Suprapubic skin (tissue), 4 donors: ENCODE measurements at places on chromosomes 7 and 10. TPM values are rescaled to one million over a fixed set of nuclear protein-coding genes. Genes with fewer than 3 reads are reported as not detected.

DNA sequence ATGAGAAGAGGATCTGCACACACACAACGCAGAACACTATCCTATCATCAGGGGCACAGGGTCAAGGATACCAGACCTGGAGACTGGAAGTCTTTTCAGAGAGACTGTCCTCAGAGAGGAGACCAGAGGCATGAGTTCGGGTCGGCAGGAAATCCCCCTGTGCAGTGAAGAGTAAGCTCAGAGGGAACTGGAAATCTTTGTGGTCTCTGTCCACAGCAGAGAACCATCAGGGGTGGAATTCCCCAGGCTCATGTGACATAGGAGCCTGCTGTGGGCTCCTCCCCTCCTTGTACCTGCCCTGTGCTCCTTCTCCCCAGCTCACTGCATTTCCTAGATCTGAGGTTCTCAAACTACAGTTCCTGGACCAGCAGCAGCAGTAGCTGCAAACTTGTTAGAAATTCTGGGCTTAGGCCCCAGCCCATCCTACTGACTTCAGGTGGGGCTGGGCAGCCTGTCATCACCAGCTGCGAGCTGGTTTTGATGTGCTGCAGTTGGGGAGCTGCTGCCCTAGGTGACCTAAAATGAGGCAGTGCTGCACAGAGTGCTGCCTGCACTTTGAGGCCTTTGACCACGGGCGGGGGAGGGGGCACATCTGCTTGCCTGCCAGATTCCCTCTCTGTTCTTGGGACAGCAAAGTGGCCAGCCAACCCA, 2.4 kb downstream of the ZMIZ2 start:
- no peaks in the 10 kb centered on the region for H3K36me3 ChIP-seq
- no peak overlapping the region for H3K27ac ChIP-seq
- no peaks in the 10 kb centered on the region for H3K27me3 ChIP-seq
- peaks cover 49% of the 10 kb centered on the region for H3K4me1 ChIP-seq
- H3K4me3 ChIP-seq, result no peak overlapping the region
- DNase-seq, result no peak

The CDHR1 gene
- 106 TPM for total RNA-seq

The PNLIP gene
- total RNA-seq, result not detected

The BTAF1 gene
- total RNA-seq, result 46.6 TPM

The PSD gene
- total RNA-seq, result 4.8 TPM
